ENCODE measurements at places on chromosomes 16 and 17. TPM values are rescaled to one million over a fixed set of nuclear protein-coding genes. Genes with fewer than 3 reads are reported as not detected.

- DNase-seq = no peak
Observed at GRCh38 chr17:62576382-62576781, 51.1 kb upstream of the MRC2 start.

DNA sequence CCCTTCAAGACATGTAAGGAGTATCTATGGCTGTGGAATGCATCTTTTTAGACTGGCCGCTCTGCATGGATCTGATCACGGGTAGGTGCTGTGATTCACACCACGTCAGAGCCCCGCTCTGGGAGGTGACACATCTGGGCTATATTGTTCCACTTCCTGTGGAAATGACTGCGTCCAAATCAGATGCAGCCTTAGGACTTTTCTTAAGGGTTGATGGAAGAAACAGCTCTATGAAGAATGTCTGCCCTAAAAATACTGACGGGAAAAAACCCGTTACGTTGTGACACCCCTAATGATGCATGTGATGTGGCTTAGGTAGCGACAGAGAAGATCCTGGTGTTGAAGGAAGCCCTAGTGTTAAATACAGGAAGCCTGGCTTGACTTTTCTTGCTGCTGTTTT, 12.2 kb downstream of the BANP start:
- DNase-seq = peak; percentile 89

DNA sequence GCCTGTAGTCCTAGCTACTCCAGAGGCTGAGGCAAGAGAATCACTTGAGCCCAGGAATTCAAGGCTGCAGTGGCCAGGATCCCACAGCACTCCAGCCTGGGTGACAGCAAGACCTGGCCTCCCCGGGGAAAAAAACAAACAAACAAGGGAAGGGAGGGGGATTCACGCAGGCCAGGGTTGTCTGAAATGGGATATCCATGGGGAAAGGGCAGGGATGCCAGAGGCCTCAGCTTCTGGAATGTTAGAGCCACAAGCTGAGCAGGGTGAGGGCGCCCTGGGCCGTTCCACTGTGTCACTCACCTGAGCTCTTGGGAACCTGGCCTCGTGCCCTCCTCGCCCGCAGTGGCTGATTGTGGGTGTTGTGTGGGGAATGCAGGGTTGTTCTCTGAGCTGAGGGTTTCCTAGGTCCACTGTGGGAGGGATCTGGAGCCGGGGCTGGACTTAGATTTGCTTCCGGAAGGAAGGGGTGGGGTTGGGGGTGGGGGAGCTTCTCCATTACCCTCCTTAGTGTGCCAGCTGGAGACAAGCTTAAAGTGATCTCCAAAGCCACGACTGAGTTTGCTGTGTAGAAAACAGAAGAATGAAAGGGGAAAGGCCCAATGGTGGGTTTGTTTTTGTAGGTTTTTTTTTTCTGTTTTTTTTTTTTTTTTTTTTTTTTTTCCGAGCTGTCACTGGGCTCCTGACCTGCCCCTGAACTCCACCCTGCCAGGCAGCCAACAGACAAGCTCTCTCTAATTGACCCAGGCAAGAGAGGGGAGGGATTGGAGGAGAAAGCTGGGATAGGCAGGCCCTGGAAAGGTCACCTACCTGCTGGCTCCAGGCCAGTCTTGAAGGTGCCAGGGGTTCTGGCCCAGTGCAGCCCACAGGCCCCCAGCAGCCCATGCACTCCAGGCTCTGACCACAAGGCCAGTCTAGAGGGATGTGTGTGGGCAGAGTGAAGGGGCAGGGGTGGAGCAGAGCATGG, at the start of gene SULT1A1:
SULT1A1 (minus strand) TSS at position 414 of the 964 bp plus-strand sequence. CDS start 1,189 bp downstream, outside the sequence.
- DNase-seq = no peak

DNA sequence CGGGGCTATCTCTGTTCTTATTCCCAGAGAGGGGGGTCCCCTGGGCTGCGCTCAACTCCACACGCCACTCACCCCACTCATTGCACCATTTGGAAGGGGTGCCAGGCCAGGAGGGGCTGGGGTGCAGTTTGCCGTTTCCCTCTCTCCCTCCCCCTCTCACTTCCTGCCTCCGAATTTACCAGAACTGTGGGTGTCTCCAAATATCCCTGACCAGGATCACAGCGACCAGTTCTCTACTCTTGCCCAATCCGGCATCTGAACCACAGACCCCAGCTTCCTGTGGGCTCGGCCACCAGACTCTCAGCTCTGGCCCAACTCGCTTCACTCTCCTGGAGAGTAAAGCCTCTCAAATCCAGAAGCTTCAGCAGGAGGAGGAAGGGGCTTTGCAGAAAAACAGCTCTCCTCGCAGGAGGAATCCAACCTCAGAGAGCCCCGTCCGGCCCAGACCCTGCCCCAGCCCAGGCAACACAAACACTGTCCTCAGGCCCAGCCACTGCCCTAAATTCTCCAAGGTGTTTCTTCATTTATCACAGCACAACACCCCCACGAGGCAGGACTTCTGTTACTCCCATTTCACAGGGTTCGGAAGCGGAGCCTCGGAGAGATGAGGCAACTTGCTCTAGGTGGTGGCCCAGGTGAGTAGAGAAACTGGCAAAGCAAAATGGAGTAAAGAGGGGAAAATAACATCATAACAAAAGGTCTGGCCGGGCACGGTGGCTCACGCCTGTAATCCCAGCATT, 423 bp upstream of the ASGR2 start:
- DNase-seq = peak; percentile 1

- peak; percentile 57 for DNase-seq
Observed at GRCh38 chr16:69469807-69470561, 45.6 kb downstream of the CYB5B start.

DNA sequence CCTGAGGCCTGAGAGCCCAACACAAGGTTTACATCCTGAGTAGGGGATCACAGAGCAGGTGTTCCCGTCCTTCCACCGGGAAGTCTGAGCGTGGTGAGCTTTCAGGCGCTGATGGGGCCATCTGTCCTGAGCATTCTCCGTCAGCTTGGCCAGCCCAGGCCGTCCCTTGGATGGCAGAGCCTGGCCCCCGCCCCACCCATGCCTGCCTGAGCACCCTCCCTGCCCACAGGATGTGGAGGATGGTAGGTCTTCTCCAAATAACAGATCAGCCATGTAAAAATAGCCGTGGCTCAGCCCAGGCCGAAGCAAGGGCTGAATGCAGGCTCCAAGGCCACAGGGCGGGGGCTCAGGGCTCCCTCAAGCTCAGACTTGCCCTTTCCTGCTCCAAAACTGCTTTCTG, 20.2 kb downstream of the SPNS2 start:
- DNase-seq = no peak

DNA sequence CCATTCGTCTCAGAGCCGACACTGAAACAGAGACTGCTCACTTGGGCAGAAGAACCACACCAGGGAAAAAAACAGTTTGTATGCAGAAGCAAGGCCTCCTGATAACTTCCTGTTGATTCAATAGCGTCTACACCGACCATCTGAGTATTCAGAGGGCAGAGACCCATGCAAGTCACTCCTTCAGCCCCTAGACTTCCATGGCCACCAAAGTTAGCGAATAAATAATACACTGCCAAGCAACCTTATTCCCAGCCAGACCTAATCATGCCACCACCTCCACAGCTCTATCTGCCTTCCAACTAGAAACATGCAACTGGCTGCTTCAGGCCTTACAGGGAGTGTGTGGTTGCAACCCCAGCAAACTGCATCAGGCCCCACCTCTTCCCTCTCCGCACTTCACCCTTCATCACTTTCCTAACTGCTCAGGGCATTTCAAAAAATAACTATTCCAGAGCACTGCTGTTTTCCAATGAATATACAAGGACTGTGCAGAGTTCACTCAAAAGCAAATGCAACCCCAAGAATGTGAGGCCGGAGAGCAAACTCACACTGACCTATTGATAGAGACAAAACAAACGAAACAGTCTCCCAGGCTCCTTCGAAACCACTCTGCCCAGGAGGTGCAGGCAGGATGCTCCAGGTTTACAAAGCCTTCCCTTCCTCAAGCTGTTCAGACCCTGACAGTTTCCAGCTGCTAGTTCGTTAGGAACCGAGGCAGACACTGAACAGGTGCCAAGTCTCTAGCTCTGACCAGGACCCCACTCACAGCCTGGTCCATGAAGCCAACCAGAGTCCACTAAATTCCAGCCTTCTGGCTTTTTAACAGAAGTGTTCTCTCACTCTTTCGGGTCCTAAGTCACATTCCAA, 3.6 kb downstream of the USP7 start:
- peak; percentile 36 for DNase-seq

GRCh38 chr17:73227379-73227778, 34.3 kb downstream of the CPSF4L start:
- no peak for DNase-seq

GRCh38 chr17:43560461-43561427, 14.6 kb upstream of the ETV4 start:
- DNase-seq = no peak

DNA sequence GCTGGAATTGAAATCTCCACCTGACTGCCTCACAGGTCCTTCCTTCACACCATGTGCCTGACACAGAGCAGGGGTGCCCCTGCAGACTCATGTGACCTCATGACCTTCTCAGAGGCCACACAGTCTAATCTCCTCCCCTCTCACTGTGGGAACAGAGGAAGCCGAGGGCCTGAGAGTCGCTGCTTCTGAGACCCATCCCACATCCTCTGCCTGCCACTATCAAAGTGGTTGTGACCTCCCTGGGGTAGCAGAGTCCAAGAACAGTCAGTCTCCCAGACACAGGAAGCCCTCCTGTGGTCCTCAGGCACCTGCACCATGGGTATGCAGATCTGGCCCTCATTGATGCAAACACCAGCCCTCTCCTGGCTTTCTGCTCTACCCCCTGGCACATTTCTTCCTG, 78.5 kb downstream of the RAB11FIP4 start:
- no peak for DNase-seq

DNA sequence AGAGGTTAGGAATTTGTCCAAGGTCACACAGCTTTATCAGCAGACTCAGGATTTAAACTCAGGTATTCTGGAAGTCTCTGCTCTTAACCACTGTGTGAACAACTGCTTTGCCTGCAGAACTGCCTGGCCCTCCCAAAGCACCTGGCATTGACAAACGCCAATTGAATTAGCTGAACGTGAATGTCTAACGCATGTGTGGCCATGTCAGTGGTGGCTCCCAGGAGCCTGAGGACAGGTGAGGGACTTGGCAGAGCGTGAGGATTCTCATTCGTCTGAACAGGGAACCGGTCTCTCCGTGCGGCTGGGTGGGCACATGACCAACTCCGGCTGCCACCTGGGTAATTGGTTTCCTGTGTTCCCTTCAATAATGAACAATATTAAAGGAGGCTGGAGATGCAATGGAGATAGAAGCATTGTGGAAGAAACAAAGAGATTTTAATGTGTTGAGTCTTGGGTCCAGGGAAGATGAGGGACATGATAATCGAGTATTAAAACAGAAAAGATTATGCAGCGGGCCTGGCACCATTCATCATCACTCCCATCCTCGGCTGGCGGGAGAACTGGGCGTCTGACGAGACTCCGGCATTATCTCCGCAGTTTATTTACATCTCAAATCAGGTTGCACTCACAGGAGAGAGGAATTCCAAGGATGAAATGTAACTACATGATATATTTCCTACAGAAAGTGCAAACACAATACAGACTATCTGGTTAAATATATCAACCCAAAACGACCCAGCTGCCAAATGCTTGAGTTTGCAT, 113.5 kb downstream of the NPIPB5 start:
- no peak for DNase-seq

DNA sequence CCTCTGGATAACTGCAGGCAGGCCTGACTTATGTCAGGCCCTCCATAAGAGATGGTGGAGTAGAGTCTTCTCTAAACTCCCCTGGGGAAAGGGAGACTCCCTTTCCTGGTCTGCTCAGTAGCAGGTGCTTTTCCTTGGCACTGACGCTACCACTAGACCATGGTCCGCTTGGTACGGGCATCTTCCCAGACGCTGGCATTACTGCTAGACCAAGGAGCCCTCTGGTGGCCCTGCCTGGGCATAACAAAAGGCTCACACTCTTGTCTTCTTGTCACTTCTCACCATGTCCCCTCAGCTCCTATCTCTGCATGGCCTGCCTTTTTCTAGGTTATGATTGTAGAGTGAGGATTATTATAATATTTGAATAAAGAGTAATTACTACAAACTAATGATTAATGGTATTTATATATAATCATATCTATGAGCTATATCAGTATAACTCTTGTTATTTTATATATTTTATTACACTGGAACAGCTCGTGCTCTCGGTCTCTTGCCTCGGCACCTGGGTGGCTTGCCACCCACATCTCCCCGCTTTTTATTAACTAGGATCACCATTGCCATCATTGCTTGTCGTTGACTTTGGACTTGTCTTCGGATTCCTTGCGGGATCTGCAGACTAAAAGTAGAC, 59.8 kb upstream of the ARL4D start:
- DNase-seq = peak; percentile 74

GRCh38 chr17:64009571-64010402, 10.6 kb downstream of the ICAM2 start:
- no peak for DNase-seq

GRCh38 chr16:86951831-86952598, 365.2 kb downstream of the C16orf95 start:
- no peak for DNase-seq

GRCh38 chr17:55265311-55266021, 706 bp downstream of the HLF start:
- DNase-seq = peak; percentile 19

GRCh38 chr16:23229714-23230113, 47.2 kb downstream of the SCNN1G start:
- DNase-seq = no peak

GRCh38 chr17:6437466-6437865, 2.5 kb upstream of the AIPL1 start:
- no peak for DNase-seq

GRCh38 chr16:58732545-58733247, 1.4 kb downstream of the GOT2 start:
- DNase-seq = peak; percentile 17

GRCh38 chr17:63276821-63277220, 169.3 kb downstream of the CYB561 start:
- DNase-seq = no peak

DNA sequence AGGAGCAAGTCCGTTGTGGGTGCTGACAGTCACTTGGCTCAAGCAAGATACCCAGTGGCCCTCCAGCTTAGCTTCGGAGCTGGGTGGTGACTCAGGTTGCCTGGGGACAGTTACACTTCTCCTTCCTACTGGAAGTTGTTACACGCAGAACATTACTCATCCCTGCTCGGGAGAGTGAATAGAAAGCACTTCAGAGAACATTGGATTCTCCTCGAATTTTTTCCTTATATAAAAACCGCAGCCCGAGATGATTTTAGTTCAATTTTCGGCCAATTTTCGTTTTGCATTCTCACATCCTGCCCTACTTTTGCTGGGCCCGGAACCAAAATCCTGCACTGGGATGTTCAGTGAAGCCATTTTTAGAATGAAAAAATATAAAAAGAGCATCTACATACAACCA, 99.7 kb downstream of the ELAC2 start:
- no peak for DNase-seq

SNAI3 gene
- 5.5 TPM for total RNA-seq

DBNDD1 gene
- total RNA-seq = 0.94 TPM

NAGS gene
- total RNA-seq = 1.7 TPM

COX10 gene
- total RNA-seq = 22.9 TPM

FOXO3B gene
- total RNA-seq = 2.5 TPM

TEKT1 gene
- not detected for total RNA-seq

P2RX1 gene
- total RNA-seq = 0.44 TPM

ZNF23 gene
- total RNA-seq = 8.5 TPM

PPP1R27 gene
- not detected for total RNA-seq

PCTP gene
- 9.3 TPM for total RNA-seq

VPS4A gene
- 32.1 TPM for total RNA-seq

EPN3 gene
- not detected for total RNA-seq

CES3 gene
- 3.0 TPM for total RNA-seq

ABI3 gene
- 19.8 TPM for total RNA-seq

DPEP1 gene
- not detected for total RNA-seq

MSRB1 gene
- total RNA-seq = 20.7 TPM

Data from activated CD4-positive, alpha-beta memory T cell treated with anti-CD3 and anti-CD28 coated beads for 36 hours (primary cell).